ENCODE measurements at places on chromosomes 6 and 20.

GRCh38 chr6:169566961-169567750 is 134.7 kb downstream of the WDR27 start:
- no peak for DNase-seq

- DNase-seq, result no peak
Measured at GRCh38 chr6:158687506-158687905, 37.7 kb downstream of the SYTL3 start.

DNA sequence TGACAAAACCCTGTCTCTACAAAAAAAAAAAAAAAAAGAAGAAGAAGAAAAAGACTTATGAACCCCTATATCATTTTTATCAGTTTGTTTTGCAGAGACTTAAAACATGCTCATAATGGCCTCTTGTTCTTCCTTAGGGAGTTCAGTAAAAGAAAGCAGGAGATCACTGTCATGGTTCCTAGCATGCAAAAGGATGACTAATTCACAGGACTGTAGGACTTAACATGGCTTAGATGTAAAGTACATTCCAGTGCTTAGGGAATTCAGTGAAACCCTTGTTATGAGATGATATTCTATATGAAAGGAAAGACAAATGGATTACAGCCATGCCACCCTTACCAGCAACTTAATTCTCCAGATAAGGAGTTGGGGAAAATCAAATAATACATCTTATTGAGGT is 29.5 kb downstream of the EEF1A1 start:
- no peak for DNase-seq

DNA sequence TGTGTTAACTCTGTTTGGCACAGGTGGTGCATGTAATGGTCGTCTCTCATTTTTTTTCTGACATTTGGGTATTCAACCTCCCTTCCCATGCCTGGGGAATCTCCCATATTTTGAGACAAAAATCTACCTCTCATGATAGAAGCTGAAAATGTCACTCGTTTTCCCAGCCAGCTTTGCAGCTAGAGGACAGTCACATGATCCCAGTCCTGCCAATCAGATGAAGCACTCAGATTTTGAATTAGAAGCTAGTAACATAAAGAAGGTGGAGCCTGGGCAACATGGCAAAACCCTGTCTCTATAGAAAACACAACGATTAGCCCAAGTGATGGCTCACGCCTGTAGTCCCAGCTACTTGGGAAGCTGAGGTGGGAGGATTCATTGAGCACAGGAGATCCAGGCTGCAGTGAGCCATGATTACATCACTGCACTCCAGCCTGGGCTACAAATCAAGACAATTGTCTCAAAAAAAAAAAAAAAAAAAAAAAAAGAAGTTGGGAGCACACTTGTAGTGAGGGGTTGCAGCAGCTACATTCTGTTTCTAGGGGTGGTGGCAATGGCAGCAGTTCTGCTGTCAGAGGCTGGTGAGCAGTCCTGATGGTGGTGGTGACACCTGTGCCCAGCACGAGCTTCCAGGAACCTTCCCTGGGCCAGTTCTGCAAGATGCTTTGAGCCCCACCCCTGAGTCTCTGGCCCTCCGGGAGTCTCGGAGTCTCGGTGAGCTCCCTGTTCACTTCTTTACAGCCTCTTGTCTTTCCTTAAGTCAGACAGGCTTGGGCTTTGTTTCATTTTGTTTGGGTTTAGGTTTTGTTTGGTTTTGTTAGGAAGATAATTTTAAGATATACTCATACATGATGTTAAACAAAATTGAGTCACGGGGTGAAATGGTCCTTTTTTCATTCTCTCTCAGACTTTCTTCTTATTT is 94.1 kb upstream of the KCNG1 start:
- no peak for DNase-seq

DNA sequence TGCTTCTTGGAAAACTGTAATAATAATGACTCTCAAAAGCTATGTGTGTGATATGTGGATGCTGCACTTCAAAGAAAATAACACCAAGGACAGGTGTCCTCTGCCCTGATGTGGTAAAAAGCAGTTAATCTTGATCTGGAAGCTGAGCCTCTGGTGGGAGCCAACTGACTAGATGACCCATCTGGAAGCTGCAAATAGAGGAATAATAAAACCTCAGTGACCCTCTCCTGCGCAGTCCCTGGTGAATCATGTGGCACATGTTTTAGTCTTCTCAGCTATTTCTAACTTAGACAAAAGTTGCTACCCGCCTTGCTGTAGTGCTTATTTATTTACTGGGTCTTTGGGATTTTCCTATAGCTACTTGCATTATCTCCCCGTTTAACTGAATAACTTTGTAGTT is 47.3 kb downstream of the TP53INP2 start:
- DNase-seq, result no peak

GRCh38 chr20:11173916-11174315 is 500.1 kb upstream of the JAG1 start:
- no peak for DNase-seq

DNA sequence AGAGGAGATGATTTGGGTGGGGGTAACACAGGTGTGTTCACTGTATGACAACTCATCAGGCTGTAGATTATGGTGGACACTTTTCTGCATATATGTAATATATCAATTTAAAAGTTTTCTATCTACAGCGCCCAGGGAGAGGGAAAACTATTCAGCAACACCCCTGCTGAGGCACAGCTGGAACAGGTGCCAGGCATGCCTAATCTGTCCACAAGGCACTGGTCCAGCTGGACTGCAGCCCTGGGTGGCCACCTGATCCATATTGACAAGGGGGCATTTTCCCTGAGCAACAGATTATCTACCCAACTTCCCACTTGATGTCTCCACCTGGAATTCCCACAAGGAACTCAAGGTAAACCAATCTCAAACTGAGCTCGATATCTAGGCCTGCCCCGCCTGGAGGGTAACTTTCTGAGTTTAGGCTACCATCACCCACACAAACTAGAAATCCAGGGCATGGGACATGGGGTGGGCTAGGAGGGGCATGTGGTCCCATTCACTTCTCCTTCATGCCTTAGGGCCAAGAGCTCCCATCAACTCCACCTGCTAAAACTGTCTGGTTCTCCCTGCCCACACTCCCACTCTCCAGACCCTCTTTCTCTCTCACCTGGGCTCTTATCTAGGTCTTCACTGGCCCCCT is 4.6 kb downstream of the SLC22A16 start:
- DNase-seq, result no peak

GRCh38 chr6:96683819-96684528 is 121.0 kb downstream of the FHL5 start:
- no peak for DNase-seq

GRCh38 chr20:20022498-20022897 is 5.3 kb downstream of the NAA20 start:
- no peak for DNase-seq

DNA sequence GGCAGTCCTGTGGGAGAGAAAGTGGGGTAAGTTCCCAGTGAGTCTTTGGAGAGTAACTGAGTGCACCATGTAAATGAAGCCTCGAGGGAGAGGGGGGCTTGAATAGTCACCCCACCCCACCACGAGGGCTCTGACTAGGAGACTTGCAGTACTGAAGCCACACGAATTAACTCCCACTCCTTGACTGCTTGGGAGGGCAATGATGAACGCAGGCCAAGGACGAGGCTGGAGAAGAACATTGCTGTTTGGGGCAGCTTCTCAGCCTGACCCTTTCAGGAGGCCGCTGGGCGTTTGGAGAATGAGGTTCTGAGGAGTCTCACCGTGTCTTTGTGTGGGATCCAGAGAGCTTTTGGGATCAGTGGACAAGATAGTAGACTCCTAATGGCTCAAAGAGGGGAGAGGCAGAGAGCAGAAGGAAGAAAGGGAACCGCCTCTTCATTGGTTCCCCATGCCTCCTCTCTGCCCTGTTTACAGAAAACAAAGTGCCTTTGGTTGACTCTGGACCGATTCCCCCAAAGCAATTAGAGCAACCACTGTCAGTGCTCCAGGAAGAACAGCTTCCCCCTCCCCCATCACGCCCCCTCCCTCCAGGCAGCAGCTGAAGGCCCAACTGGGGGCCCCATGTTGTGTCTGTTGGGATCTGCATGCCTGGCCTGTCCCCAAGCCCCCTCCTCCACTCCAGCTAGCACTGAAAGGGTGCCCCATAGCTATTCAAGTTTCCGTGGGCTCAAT is 41.7 kb upstream of the CDKN1A start:
- no peak for DNase-seq

- peak; percentile 33 for DNase-seq
Measured at GRCh38 chr6:32943864-32944649, 3.2 kb upstream of the HLA-DMB start.

DNA sequence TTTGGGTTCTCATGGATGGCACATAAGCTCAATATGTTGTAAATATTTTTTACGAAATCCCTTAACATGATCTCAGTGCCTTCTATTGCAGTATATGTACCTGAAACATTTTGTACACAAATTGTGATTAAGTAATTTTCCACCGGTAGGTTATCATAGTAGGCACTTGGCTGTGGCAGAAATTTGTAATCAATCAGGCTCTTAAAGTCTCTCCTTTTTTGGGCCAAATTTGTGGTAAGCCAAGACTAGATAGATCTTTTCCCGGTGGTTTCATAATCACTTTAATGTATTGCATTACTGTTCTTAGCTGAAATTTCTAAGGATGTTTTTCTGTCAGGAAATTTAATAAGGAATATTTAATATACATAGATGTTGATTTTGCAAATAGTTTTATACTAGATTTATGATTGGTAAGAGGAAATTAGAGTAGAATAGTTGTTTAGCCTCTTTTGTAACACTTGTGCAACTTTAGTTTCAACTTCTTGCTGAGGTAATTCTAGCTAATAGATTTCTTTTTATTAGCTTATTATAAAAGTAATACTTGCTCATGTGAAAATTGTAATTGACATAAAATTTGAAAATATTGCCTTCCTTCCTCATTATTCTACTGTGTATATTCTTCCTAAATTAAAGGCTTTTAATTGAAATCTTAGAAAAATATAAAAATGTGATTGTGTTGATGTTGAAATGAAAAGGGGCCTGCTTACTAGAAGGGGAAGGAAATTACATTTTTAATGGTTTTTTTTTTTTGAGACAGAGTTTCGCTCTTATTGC is 3.2 kb downstream of the PCMT1 start:
- DNase-seq, result no peak

DNA sequence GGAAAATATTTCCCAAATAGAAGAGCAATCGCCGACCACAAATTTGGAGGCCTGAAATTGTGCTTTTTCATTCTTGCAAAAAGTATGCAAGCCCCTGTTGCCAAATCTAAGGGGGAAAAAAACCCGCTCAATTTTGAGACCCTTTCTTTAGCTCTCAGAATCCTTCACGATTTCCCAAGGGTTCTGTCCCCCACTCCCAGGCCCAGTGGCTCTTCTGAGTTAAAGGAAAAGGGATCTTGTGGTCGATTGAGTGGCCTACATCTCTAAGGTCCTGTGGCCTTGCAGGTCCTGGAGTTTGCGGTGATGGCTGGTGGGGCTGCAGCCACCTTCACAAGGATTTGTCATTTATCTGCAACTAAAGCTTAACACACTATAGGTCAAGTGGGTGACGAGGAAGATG is 1.8 kb downstream of the PAX1 start:
- no peak for DNase-seq

GRCh38 chr20:52937591-52938100 is 34.5 kb upstream of the TSHZ2 start:
- no peak for DNase-seq

DNA sequence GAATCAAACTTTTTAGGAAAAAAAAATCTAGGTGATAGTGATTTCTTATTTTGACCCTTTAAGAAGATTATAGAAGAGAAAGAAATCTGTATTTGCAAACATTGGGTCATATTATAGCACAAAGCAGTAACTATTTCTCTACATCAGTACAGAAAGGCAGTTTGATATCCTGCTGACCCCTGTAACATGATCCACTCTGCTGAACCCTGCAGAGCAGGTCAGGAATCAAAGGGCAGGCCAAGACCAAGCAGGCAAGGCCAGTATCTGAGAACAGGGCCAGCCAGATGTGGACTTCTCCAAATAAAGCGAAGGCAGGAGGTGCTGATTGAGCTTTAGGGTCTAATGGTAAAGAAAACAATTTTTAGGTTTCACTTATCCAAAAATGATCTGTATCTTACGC is 239.4 kb downstream of the PTPRK start:
- no peak for DNase-seq

DNA sequence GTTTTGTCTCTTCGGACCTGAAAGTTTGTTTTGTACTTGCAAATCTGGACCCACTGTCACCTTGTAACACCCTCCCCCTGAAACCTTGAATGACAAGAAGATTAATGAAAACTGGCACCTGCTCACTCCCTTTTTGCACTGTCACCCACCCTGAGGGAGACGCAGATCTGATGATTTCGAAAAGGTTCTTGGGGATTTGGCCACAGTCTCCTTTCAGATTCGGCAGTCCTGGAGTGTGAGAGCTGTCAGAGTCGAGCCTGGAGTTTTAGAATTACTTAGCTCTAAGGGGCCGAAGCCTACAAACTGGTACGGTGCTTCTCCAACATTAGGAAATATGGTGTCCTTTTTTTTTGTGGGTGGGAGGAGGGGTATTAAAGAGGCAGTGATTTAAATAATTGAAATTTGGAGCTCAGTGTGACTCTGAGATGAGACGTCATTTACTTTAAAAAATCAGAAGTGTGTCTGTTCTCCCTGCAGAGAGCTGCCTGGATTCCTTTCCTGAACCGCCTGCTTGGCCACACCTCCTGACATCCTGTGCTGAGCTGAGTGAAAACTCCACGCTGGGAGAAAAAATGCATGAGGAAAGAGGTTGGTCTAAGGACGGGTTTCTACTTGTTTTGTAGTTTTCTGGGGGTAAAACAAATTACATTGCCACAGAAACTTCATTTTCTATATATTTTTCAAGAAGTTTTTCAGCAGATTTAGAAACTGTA is 447.0 kb upstream of the CDH4 start:
- DNase-seq, result no peak

DNA sequence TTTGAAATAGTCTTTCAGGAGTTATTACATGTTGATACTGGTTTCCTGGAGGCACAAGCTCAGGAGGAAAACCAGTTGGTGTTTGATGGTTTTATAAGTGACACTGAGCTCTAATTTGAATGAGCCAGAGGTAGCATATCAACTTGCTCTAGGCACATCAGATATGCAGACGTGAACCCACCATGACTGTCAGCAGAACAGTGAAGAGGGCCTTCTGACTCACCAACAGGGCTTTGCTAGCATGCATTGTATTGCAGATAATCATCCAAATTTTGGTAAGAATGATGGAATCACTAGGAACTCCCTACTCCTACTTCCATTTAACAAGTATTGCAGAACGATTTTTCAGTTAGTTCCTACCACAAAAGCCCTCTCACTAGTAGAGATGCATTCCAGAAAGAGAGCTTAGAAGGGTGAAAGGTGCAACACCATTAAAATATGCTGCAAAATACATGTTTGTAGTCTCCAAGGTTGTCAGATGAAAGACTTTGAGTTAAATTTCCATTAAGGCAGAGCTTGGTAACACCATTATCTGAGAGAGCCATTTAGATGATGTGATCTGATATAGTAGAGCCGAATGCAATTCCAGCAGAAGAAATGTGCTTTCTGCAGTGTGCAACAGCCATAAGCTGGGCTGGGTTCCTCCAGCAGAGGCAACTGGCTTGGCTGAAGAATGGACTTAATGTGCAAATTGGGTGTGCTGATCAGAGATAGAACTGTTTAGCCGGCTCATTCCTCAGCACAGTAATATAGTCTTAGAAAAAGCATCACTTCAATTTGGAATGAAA is 968.7 kb upstream of the ADGRB3 start:
- DNase-seq, result no peak

Data from activated CD4-positive, alpha-beta T cell treated with anti-CD3 and anti-CD28 coated beads, Interleukin-2, amount 50 U/mL, for 48 hours (primary cell).